ENCODE measurements at places on chromosomes 4 and X.

DNA sequence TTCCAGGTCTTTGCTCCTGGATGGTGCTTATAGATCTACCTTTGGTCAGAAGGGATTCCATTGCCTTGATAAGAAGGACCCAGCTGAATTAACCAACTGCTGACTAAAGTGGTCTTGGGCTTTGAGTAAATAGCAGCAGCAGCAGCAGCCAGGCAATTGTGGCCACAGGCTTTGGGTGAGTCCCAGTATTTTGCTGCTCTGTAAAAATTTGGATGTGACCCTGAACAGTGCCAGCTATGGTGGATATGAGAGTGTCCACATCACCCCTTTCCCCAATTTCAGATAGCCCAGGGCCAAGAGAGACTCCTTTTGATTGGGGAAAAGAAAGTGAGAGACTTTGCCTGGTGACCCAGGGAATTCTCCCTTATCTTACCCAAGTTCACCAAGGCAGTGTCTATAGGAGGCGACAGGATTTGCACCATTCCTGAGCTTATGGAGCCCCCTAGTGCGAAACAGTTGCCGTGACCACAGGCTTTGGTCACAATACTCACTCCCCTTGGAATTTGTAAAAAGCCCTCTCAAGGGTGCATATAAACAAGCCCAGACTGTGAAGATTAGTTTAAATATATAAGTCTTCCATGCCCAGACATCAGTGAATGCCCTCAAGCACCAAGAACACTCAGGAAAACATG is 518.0 kb downstream of the TMA16 start:
- peak; percentile 7 for DNase-seq

DNA sequence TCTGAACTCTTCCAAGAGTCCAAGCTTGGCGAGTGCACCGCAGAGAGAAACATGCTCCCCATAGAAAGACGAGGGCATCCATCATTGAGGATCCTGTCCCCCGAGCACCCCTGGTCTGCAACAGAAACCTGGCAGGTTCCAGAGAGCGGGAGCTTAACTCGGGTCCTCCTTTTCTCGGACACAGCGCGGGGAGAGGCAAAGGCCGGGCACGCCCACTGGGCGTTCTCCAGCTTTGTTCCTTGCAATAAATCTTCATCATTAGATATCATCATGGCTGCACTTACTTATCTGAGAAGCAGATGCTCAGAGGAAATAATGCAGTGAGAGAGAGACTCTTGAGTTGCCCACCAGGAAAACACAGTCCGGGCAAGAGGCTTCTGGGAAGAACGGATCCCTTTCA is 90.1 kb upstream of the PSAPL1 start:
- no peak for DNase-seq

DNA sequence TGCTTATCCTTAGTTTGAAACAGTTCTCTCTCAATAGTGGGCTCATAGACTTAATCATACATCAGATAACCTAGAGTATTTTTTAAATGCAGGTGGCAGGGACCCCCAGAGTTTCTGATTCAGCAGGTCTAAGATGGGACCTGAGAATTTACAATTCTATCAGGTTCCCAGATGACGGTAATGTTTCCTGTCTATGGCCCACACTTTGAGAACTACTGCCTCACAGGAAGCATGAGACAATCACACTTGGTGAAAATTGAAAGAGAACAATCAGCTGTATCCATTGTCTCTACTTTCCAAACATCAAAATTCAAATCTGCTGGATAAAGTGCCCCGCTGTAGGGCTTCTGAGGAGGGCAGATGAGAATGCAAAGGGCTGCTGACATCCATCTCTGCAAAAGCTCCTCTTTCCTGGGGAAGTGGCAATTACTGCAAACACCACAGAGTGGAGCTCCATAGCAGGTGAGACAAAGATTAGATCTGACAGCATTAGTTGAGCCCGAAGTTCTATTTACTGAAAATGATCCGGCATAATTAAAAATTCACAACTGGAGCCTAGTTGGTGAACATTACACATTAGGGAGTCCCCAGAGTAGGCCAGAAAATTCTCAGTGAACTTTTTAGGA is 187.8 kb upstream of the MBNL3 start:
- no peak for DNase-seq

DNA sequence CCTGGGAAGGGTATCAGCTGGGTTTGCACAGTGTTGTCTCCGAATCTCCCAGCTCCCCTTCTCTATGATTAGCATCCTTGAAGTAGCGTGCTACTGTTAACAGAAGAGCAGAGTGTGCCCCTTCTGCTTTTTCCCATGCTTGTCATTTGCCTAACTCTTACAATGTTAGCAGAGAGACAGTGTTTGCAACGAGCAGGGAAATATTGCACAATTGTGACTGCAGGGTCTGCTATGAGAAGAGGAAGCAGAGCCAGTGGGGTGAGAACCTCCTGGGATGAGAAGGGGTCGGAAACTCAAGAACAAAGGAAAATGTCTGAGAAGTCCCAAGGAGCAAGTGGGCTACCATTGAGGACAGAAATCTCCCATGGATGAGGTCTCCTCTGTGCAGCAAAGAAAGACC is 7.8 kb upstream of the CHRNA9 start:
- no peak for DNase-seq

- no peak for DNase-seq
These were observed 136.7 kb downstream of the MID1IP1 start for GRCh38 chrX:38937926-38938325.

GRCh38 chr4:38566806-38567398 is 97.1 kb upstream of the KLF3 start:
- DNase-seq, result no peak

GRCh38 chrX:48864210-48864609 is 28.8 kb upstream of the PCSK1N start:
- DNase-seq, result no peak

DNA sequence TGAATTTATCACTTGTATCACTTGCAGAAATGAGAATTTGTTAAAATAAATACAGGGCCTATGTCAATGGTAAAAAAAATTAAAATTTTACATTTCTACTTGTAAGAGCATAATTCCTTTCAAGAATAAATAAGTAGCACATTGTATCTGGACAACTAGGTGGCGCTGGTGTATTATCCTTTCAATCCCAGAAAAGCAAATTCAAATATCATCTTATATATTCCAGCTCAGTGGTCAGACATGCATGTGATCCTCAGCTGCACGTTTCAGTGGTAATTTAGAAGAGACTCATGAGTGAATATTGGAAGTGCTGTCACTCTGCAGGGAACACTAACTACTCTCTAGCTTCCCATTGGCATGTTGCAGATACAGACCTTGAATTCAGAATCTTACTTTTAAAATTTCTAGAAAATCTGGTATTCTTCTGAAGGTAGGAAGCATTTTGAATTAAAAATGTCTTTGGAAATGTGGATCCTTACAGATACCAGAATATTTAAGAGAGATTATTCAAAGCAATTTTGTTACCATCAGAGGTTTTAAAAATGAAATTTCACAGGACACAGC is 1414.7 kb upstream of the TENM3 start:
- no peak for DNase-seq

- no peak for DNase-seq
These were observed 291.7 kb downstream of the KCNIP4 start for GRCh38 chr4:21656832-21657231.

DNA sequence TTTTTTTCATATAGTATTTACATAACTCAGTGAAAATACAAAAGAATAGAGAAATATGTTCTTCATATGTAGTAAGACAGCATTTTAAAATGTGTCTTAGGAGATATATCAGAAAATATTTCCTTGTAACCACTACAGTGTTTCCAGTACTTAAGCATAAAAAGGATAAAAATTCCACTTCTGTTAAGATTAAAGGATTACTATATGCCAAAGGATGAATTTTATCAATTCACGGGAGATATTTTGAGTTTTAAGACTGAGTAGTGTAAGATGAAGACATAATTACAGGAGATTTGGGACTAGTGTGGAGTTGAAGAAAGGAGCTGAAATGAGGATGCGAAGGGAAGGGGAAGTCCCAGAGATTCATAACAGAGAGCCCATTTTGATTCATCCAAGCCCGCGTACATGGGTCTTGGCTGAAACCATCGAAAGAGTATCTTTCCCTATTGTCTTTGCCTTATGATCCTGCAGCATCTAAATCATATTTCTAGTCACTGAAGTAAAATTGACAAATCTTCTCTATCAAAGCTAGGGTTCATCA is 58.7 kb downstream of the MAD2L1 start:
- no peak for DNase-seq
